MG63 (cell line): ENCODE measurements at places on chromosomes 3 and 15. TPM values are rescaled to one million over a fixed set of nuclear protein-coding genes. Genes with fewer than 3 reads are reported as not detected.

Gene CACNA2D3
- 1.2 and 2.0 TPM in 2 replicates for total RNA-seq

Gene ZNF80
- not detected in 2 replicates for total RNA-seq

Gene MNS1
- total RNA-seq = 10.9 and 17.7 TPM in 2 replicates

Gene SI
- total RNA-seq = not detected in 2 replicates

Gene TRIM42
- total RNA-seq = not detected in 2 replicates

Gene ITGB5
- total RNA-seq = 115 and 121 TPM in 2 replicates

Gene LCMT2
- total RNA-seq = 13.1 and 16.5 TPM in 2 replicates

Gene C3orf22
- total RNA-seq = not detected in 2 replicates

Gene DZIP1L
- 14.9 and 20.1 TPM in 2 replicates for total RNA-seq

Gene MLF1
- 41.2 and 45.8 TPM in 2 replicates for total RNA-seq

Gene IQCF5
- not detected in 2 replicates for total RNA-seq

Gene DOCK3
- total RNA-seq = 0.26 TPM in 1 of 2 replicates, not detected in the other

Gene ST3GAL6
- 1.4 and 2.0 TPM in 2 replicates for total RNA-seq

Gene PARP15
- total RNA-seq = 0.10 TPM in 1 of 2 replicates, not detected in the other

Gene UBE2E1
- 81.6 and 95.0 TPM in 2 replicates for total RNA-seq

Gene MEX3B
- total RNA-seq = 4.0 and 6.2 TPM in 2 replicates

Gene SH2D7
- not detected in 2 replicates for total RNA-seq

Gene MYH15
- total RNA-seq = not detected in 2 replicates

Gene KIF23
- total RNA-seq = 33.8 and 75.8 TPM in 2 replicates

Gene LDHAL6B
- not detected in 2 replicates for total RNA-seq

Gene BOC
- total RNA-seq = 1.4 and 3.9 TPM in 2 replicates

Gene EPHB1
- total RNA-seq = 0.10 TPM in 1 of 2 replicates, not detected in the other

Gene REC114
- not detected in 2 replicates for total RNA-seq

Gene EFCAB12
- total RNA-seq = 0.03 TPM in 1 of 2 replicates, not detected in the other

Gene KBTBD13
- total RNA-seq = not detected in 2 replicates

Gene NCKIPSD
- total RNA-seq = 2.0 and 4.8 TPM in 2 replicates

Gene TNNC1
- 0.99 TPM in 1 of 2 replicates, not detected in the other for total RNA-seq

Gene PLCH1
- not detected in 2 replicates for total RNA-seq

Gene GCSAM
- not detected in 2 replicates for total RNA-seq

Gene MED12L
- not detected in 2 replicates for total RNA-seq

Gene FOXL2NB
- total RNA-seq = not detected in 2 replicates

Gene MOBP
- not detected in 2 replicates for total RNA-seq

Gene GOLGA8N
- 0.63 and 0.69 TPM in 2 replicates for total RNA-seq

Gene EIF4E3
- 2.9 and 4.4 TPM in 2 replicates for total RNA-seq

Gene GALNT15
- not detected in 2 replicates for total RNA-seq

Gene FGF12
- total RNA-seq = 0.03 and 0.35 TPM in 2 replicates

Gene HACL1
- 0.91 and 1.9 TPM in 2 replicates for total RNA-seq

Gene ADAMTS7
- total RNA-seq = 3.3 and 10.7 TPM in 2 replicates

Gene STAB1
- not detected in 2 replicates for total RNA-seq

Gene GABPB1
- total RNA-seq = 31.2 and 46.1 TPM in 2 replicates

Gene IGSF10
- total RNA-seq = 0.10 TPM in 1 of 2 replicates, not detected in the other

Gene PATL2
- total RNA-seq = not detected in 2 replicates

Gene CFAP20DC
- total RNA-seq = 1.3 and 5.8 TPM in 2 replicates

Gene TMCO5A
- total RNA-seq = not detected in 2 replicates

Gene CADM2
- not detected in 2 replicates for total RNA-seq
